ENCODE measurements at places on chromosomes 7 and 10.
A peak's percentile ranks its signal among the peaks of the same experiment; 100 is the strongest.

DNA sequence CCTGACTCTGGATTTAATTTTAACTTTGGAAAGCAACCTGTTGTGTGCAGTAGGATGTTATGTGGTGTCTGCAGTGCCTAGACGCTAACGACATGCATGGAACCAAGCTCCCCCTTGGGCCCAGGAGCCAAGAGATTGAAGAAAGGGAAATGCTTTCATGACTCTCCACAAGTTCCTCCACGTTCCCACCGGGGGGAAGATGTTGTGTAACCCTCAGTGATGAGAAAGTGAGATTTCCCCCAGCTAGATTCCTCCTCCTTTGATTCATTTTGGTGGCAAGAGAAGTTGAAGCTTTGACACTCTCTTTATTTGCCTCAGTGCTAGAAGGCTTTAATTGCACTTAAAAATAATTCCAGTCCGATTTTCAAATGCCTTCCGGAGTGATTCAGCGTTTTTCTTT, 157.9 kb upstream of the INSYN2A start:
- no peak for DNase-seq

- no peak for DNase-seq
Observed at GRCh38 chr10:89357975-89358374, 19.9 kb upstream of the IFIT1B start.

DNA sequence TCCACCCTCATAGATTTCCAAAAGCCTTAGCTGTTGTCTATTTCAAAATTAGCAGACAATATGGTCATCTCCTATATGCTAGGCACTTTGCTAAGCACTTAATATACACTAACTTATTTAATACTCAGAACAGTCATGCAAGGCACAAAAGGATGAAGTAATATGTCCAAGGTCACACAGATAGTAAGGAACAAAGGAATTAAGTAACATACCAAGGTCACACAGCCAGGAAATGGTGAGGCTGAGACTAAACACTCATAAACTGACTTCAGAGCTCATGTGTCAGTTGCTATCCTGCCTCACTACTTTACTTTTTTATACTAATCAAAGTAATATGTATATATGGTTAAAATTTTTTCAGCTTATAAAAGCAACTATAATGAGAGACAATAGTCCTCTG, 23.6 kb upstream of the HIBADH start:
- DNase-seq = no peak

DNA sequence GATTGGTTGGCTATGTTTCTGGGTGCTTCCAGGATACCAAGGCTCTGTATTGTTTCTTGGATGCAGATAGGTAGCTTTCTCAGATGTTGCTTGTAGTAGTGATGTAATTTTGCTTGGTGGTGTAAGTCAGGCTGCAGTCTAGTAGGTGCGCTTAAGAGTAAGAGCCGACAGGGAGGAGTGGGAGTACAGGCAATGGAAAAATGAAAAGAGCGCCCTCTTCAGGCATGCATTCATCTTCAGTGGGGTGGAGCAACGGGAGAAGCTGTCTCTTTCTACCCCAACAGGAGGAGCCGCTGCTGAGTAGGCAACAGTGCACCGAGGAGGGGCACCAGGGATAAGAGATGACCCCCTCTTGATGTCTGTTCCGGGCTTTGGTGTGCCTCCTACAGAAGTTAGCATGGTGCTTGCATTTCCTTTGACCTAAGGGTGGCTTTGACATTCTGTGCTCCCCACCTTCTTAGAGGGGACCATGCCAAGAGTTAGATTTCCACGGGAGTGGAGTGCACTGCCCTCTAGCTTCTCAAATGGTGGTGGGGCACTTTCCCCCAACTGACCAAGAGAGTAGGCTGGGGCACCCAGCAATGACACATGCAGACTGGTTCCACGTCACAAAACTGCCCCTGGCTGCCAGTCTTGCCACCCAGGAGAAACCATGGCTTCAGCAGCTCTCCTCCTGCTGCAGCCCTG, 56.1 kb downstream of the ZNF783 start:
- no peak for DNase-seq

- DNase-seq = peak; percentile 6
Observed at GRCh38 chr10:63547628-63548360, 26.6 kb downstream of the REEP3 start.

- no peak for DNase-seq
Observed at GRCh38 chr10:43295436-43295835, 28.6 kb upstream of the RASGEF1A start.
